AG09319 (cell line): ENCODE measurements at places on chromosomes 3 and 15.

DNA sequence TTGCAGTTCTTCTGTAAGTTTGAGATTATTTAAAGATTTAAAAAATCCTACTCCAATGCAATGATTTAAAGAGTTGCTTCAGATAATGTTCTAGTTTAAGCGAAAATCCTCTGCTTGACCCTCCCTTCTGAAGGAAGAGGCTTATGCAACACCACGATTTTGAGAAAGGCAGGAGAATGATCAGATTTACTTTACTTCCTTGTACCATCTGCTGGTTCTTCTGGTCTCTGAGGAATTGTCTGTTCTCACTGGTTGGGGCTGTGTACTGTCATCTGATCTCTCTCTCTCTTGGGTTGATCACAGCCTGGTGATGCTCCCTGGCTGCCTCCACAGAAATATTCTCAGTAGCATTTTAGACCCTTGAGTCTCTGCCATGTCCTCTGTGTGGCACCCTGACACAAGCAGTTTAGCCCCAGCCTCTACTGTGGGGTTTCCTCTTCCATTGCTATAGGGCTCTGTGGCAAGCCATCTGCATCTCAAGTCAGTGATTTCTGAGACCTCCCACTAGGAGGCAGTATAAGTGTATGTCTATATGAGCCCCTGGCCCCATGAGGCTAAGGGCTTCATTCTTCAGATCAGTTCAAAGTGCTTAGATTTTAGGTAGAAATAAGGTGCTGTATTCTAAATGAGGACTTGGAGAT, 50.8 kb upstream of the PLAAT1 start:
- no peak for DNase-seq

DNA sequence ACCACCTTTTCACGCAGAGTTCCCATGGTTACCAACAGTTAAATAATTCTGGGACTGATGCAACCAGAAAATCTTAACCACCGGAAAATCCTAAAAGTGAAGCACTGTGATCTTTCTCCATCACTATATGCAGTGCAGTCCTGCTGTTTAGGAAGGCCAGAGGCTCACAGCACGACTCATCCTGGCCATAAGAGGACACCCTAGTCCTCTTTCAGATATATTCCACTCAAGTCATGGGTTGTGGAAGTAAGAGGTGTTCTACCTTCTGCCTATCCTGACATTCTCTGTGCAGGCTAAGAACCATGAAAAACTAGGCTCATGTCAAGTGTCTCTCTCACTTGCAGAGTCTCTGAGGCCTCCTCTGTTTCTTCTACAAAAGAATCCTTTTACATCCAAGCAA, 67.2 kb downstream of the DHX30 start:
- no peak for DNase-seq

DNA sequence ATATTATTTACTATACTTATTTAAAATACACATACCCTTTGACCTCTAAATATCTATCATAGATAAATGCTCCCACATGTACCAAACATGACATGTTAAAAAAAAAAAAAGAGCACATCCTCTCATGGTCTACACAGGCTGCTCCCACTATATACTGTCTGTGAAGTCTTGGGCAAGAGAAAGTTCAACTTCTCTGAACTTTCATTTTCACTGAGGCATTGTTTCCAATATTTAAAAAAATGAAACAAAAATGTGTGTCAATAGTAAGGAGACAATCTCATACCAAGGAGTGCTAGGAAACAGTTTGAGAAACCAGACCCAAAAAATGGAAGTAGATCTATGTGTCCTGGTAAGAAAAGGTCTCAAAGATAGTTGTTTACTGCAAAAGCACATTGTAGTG, 29.3 kb downstream of the SLC4A7 start:
- DNase-seq = no peak

DNA sequence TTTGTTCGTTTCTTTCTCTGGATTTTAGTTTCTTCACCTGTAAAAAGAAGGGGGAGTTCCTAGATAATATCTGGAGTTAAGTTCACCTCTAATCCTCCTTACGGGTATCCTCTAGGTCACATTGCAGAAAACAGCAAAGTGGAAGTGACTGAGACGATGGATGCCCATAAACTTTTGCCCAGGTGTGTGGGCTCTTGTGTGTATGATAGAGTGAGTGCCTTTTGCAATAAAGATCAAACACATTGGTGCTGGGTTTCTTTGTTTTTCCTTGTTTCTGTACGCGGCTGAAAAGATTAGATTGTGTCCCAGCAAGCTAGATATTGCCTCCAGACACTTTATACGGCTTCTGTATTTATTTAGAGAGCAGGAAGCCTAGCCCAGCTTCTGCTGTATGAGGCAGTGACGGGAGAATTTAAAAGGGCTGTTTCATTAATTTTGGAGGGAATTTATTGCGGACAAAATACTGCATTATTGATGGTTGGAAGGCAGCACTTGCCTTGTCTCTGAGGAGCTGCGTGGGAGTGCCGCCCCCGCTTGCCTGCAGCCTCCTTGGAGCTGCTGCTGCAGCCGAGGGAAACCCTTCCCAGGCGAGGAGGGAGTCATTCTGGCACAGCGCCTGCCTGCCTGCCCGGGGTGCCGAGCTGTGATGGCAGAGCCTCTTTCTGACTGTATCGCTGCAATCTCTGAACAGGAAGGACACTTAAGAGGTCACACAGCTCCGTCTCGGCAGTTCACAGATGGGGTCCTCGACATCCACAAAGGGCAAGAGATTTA, 38.5 kb downstream of the PYDC2 start:
- no peak for DNase-seq

DNA sequence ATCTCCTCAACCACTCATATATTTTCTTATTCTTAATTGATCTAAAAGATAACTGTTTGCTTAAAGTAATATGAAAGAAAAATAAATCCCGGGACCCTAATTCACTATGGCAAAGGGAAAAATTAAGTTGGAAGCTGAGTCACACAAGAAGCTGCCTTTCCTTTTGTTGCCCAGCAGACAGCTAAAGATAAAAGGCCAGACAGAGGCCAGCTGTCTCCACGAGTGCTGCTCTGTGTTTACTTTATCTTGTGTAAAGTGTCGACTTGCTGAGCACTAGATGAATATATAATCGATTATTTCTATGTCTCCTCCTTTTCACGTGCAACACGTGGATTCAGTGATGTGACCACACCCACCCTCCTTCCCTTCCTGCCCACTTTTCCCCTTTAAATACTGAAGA, 52.8 kb upstream of the NSMCE3 start:
- no peak for DNase-seq
